Gastroesophageal sphincter (tissue), 4 donors: ENCODE measurements at places on chromosomes 4 and X.

DNA sequence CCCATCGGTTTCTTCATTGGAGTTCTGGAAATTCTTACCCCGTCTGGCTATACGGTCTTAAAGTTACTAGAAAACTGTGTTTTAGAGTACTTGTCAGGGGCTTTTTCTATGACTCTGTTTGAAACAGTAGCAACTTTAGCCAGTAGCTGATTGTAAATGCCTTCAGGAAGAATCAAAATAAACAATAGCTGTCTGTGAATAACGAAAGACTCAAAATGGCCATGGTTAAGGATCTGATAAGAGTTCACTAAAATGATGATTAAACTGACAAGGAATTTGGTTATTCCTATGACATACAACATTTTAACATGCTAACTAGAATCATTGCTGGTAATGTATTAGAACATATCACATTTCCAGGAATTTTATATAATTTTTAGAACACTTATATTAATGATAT lies 191.0 kb downstream of the EVC2 start:
- no peak overlapping the region for H3K4me3 ChIP-seq
- H3K27ac ChIP-seq, result no peak overlapping the region
- H3K27me3 ChIP-seq, result no peaks in the 10 kb centered on the region
- no peak for ATAC-seq
- no peaks in the 10 kb centered on the region for H3K4me1 ChIP-seq

DNA sequence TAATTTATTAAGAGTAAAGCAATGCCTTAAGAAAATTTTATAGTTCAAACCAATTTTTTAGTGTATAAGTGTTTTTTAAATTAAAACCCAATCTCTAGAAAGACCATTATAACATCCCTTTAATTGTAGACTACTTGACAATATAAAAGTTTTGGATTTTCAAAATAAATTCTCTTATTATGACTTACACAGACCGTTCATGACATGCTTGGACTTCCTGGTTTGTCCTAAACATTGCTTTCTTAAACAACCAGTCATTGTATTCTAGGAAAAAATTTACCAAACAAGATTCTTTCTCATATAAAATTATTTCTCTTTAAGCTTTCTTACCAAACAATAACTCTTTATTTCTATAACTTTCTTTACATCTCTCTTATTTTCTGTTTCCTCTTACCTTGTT lies 49.0 kb upstream of the CXorf51A start:
- ATAC-seq, result no peak
- no peaks in the 10 kb centered on the region for H3K4me1 ChIP-seq
- H3K27ac ChIP-seq, result no peak overlapping the region
- no peaks in the 10 kb centered on the region for H3K36me3 ChIP-seq
- H3K27me3 ChIP-seq, result no peaks in the 10 kb centered on the region

DNA sequence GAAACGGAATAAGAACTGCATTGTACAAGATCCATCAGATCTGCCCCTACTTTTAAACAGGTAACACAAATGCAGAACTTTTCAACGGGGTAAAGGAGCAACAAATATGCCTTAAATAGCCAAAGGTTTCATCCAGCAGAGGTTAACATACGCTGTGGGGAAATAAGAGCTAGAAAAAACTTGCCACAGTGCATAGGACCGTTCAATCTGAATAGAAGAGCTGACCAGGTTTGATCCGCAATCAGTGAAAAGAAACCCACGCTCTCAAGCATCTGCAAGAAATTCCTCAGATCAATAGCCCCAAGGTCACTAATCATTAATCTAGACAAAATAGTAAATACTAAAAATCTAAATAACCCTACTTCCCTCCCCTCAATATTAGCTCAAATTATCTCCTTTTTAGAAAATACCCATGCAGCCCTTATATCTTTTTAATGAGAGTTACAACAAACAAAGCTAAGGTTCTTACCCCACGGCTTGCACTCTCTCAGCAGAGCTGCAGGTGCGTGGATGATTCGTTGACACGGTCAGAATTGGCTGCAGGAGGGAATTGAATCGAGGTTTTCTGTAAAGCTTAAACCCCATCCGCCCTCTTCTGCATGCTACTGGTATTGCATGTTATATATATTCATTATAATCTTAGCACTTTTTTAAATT lies at the start of gene TLR10:
TLR10 (minus strand) TSS at position 539 of the 657 bp plus-strand sequence. CDS start 7,400 bp downstream, outside the sequence.
- H3K4me3 ChIP-seq, result no peak within 1 kb of the TSS
- H3K27ac ChIP-seq, result no peak within 1 kb of the TSS
- no peak for ATAC-seq

DNA sequence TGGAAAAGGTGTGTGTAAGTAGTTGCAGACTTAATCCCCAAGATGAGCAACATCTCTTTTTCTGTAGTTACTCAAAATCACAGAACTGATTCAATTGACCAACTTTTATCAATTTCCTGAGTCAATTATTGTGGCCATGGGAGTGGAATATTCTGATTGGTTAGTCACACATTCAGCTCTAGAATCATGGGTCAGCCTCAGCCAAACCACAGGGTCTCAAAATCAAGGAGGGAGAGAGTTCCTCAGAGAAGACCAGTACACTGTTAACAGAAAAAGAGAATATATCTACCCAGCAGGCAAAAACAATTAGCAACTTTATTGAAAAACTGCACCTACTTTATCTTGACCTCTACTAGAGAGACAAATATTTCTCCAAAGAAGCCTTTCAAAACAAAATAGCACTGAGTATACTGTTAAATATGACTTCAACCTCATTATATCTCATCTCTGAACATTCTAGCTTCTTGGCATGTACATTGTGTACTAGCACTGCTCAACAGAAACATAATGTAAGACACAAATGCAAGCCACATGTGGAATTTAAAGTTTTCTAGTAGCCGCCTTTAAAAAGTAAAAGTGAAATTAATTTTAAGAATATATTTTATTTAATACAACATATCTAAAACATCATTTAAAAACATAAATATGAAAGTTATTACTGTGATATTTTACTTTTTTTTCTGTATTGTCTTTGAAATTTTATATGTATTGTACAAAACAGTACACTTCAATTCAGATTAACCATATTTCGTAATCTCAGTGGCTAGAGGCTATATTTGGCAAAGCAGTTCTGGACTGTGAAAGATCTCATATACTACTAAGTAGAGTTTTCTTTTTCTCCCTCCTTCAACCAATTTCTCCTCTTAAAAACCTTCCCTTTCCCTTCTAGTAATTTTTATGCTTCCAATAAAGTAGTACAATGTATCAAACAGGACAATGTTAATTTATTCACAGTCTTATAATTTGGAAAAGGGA lies 11.8 kb upstream of the LCORL start:
- no peak for ATAC-seq
- H3K27me3 ChIP-seq, result peaks cover 3% of the 10 kb centered on the region
- no peak overlapping the region for H3K4me3 ChIP-seq
- H3K4me1 ChIP-seq, result no peaks in the 10 kb centered on the region

GRCh38 chr4:88027611-88028608 lies 20.5 kb downstream of the PKD2 start:
- H3K27ac ChIP-seq, result peak overlapping the region; percentile 26
- ATAC-seq, result peak; percentile 68
- no peaks in the 10 kb centered on the region for H3K4me1 ChIP-seq
- no peak overlapping the region for H3K4me3 ChIP-seq
- H3K36me3 ChIP-seq, result peaks cover 52% of the 10 kb centered on the region

DNA sequence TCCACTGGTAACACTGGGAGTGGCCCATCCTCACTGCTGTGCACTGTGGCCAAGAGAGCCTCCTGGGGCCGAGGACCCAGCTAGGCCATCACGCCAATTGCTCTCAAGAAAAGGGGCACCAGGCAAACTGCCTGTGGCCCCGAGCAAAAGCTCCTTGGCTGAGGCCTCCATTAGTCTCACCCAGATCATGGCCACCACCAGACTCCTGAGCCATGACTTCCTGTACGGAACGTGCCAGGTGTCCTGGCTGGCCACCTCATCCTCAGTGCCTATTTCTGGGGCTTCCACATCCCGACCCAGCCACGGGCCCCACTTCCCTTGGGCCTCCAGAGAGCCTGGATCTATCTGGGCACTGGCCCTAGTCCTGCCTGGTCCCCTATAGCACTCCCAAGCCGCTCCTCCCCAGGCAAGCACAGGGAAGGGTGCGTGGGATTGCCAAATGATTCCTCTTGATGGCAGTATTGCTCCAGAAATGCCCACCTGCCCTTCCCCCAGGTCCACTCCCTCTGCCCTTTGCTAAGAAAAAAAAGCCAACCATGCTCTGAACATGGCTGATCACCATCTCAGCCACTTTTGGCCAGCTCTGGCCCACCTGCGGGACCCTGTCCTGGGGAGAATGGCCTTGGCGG lies 212.6 kb upstream of the AGTR2 start:
- no peaks in the 10 kb centered on the region for H3K4me1 ChIP-seq
- H3K27ac ChIP-seq, result no peak overlapping the region
- ATAC-seq, result no peak
- H3K27me3 ChIP-seq, result no peaks in the 10 kb centered on the region
- no peaks in the 10 kb centered on the region for H3K36me3 ChIP-seq
- H3K4me3 ChIP-seq, result no peak overlapping the region

DNA sequence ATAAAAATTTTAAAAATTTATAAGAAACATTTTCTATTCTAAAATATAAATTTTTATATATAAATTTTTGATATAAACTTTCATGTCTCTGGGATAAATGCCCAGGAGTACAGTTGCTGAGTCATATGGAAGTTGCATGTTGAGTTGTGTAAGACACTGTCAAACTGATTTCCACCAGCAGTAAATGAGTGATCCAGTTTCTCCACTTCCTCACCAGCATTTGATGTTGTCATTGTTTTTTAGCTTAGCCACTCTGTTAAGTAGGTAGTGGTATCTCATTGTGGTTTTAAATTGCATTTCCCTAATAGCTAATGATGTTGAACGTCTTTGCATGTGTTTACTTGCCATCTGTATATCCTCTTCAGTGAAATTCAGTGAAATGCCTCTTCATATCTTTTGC lies 66.5 kb downstream of the MAMLD1 start:
- H3K27me3 ChIP-seq, result no peaks in the 10 kb centered on the region
- no peaks in the 10 kb centered on the region for H3K36me3 ChIP-seq
- H3K4me1 ChIP-seq, result no peaks in the 10 kb centered on the region
- no peak overlapping the region for H3K4me3 ChIP-seq
- no peak overlapping the region for H3K27ac ChIP-seq

DNA sequence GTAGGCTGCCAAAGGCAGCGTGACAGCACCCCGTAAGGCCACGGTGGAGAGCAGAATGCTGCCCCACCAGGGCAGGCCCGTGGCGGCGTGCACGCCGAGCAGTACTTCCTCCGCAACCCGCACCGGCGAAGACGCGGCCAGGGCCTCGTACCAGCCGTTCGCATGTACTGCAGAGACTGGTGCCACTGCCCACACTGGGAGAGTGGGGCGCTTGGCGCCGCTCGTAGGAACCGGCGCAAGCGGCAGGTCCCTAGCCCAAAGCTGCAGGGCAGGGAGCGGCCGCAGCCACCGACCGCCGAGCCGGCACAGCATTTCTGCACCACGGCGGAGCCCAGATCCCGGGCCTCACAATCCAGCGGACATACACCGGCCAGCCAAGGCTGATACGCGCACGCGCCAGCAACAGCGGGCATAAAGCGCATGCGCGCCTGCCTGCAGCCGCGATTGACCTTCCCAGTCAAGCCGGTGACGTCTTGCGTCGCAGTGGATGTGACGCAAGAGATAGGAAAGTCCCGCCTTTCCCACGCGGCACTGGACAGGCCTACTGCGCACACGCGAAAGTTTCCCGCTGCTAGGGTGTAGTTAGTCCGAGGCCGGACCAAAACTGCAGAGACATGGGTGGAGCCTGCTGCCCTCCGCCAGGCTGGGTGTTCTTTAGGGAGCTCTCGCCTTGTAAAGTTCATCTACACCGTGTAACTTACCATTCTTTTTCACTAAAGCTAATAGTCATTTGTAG lies at the start of gene COX18:
COX18 (minus strand) TSS at position 379 of the 736 bp plus-strand sequence; CDS start at position 312, 67 bp downstream.
- peak within 1 kb of the TSS; percentile 84 for H3K27ac ChIP-seq
- peaks cover 10% of the 10 kb centered on the region for H3K4me1 ChIP-seq
- ATAC-seq, result peak; percentile 98
- H3K4me3 ChIP-seq, result peak within 1 kb of the TSS; percentile 58

DNA sequence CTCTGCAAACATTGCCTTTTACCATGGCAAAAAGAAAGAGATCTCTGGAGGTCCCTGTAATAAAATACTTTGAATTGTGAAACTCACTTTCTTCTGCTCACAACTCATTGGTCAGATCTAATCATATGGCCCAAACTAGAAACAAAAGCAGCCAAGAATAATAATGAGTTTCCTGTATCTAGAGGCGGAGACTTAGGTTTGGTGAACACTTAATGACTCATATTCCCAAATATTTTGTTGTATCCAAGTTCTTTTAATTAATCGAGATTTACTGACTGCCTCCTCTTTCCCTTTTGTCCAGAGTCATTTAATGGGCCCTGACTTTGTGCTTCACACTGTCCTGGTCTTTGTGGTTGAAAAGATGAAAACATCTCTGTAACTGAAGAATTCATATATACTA lies 190.6 kb downstream of the CCSER1 start:
- peak; percentile 46 for ATAC-seq
- no peaks in the 10 kb centered on the region for H3K27me3 ChIP-seq
- H3K4me3 ChIP-seq, result no peak overlapping the region

DNA sequence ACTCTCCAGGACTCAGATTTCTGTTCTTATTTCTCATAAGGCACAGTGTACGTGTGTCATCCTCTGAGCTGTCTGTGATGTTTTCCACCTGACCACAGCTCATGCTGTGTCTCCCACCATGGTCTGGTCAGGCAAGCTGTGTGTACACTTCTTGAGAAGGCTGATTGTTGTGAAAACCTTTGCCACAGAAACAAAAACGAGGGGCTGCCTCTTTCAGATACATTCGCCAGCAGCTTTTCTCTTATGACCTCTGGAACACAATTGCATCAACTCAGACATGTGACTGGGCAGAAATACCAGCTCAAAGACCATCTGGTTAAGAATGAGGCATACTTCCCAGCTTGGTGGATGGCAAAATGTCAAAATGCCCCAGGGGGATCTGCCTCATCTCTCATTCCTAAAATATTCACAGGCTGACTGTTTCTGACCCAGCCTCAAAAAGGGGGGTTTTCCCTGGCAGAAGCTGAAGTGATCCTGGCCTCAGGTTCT lies 46.1 kb downstream of the PGRMC2 start:
- no peak overlapping the region for H3K4me3 ChIP-seq
- H3K4me1 ChIP-seq, result no peaks in the 10 kb centered on the region
- H3K27me3 ChIP-seq, result no peaks in the 10 kb centered on the region

DNA sequence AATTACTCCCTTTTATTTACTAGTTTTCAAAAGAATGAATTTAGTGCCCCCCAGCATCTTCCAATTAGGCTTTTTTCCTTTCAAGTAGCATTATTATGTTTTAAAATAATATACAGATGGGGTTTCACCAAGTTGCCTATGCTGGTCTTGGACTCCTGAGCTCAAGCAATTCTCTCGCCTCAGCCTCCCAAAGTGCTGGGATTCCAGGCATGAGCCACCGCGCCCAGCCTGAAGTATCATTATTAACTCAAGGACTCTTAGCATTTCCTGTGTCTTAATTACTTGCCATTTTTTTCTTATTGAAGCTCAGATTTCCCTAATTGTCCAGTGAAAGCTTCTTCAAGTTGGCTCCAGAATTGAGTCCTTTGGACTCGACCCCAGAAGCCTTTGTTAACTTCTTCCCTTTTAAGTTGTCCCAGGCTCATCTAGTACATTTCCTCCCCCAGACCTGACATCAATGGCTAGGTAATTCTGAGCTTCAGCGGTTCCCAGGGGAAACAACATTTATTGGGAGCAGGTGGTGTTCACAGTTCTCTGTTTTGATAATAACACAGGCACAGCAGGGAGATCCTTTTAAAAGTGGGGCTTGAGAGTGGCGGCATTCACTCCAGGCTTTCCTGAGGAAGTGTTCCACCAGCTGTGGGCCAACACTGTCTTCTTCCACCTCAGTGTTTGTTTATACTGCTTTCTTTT lies 10.0 kb downstream of the SAT1 start:
- H3K4me3 ChIP-seq, result no peak overlapping the region
- peaks cover 13% of the 10 kb centered on the region for H3K4me1 ChIP-seq
- no peaks in the 10 kb centered on the region for H3K27me3 ChIP-seq
- no peak overlapping the region for H3K27ac ChIP-seq
- no peaks in the 10 kb centered on the region for H3K36me3 ChIP-seq
- no peak for ATAC-seq
